ENCODE measurements at places on chromosomes 4 and X.
A peak's percentile ranks its signal among the peaks of the same experiment; 100 is the strongest.

DNA sequence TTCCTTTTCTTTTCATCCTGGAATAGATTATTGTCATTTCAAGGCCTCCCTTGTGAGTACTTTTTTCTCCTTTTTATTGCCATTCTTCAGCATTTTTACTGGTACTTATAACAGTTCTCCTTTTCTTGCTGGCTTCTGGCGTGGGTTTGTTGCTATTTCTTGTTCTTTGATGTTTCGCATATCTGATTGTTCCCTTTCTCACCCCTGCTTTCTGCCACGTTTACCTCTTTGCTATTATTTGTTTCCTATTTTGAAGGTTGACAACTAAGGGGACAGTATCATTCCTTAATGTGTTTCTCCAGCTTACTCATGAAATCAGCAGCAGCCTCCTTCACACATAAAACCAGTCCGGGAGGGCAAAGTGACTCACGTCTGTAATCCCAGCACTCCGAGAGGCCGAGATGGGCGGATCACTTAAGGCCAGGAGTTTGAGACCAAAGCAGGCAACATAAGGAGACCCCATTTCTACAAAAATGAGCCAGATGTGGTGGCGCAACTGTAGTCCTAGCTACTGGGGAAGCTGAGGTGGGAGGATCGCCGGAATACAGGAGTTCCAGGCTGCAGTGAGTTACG is 72.6 kb downstream of the DMD start:
- no peak for DNase-seq

GRCh38 chr4:56468097-56468422 is 643 bp downstream of the SRP72 start:
- peak; percentile 34 for DNase-seq

DNA sequence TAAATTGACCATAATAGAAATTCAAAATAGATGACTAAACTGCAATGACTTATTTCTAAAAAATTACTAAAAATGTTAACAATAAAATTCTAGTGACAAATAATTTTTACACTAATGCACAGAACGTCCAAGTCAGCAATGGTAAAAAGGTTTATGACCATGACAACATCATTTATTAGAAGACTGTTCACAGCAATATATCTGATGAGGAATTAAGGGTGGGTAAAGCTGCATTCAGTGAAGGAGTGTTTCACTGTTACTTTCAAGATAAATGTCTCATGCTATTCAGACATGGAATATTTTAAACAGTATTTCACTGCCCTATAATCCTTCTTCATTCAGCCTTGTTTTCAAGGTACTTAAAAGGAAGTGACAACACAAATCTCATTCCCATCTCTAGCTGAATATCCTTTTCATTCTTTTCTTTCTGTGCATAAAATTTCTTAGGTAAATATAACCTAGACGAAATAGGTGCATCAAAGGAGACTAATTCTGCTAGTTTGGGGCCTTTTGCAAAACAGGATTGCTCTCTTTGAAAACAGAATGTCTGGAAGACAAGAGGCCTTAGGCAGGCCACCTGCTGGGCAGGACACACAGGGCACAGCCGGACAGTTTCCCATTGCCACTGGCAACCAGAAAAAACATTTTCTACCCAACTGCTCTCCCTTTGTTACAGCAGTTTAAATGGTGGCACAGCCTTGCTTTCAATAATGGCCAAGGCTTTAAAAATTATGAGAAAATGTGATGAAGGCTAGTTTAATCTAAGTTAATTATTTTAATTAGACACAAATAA is 600.3 kb downstream of the SPRY1 start:
- no peak for DNase-seq

DNA sequence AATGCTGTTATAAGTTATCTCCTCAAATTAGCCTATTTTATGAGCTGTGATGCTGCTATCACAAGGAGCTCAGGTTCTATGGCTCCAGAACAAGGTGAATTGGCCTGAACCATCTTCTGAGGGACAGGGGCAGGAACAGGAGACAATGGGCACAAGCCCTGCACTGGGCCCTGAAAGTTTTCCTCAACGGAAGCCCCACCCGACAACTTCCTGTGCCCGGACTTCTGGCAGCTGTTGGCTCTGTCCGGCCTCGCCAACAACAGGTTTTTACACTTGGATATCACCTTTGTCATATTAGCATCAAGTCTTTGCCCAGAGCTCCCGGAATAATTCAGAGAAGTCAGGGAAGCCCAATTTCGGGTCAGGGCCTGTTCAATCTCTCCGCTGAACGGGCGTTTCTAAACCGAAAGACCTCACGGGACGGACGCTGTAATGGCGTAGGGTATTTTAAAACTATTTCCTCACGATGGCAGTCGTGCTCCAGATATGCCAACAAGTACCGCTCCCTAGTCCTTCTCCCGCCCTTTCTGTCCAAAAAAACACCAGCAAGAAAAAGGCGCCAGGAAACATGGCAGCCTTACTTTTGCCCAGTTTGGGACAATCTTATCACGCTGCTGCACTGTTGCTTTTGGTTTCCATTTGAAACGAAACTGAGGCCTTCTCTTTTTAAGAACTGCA is 201.0 kb upstream of the STK26 start:
- no peak for DNase-seq

DNA sequence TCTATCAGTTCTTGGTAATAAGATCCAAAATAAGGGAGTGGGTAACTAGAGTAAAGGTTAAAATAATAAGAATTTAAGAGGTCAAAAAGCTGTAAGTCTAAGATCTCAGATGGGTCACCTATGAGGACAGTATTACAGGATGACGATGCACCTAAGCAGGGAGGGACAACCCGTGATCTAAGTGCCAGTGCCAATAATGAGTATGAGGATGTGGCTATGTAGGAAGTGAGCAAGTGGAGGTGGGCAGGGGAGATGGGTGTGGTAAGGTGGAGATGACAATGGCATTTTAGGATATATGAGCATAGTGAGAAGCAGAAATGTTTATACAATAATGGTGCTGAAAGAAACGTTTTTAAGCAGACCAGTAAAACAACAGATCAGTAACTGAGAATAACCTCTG is 19.3 kb downstream of the CCDC158 start:
- no peak for DNase-seq

- DNase-seq = no peak
Measured at GRCh38 chr4:41423117-41423516, 114.8 kb upstream of the LIMCH1 start.

GRCh38 chr4:3518511-3518880 is 13.7 kb downstream of the LRPAP1 start:
- DNase-seq = no peak

DNA sequence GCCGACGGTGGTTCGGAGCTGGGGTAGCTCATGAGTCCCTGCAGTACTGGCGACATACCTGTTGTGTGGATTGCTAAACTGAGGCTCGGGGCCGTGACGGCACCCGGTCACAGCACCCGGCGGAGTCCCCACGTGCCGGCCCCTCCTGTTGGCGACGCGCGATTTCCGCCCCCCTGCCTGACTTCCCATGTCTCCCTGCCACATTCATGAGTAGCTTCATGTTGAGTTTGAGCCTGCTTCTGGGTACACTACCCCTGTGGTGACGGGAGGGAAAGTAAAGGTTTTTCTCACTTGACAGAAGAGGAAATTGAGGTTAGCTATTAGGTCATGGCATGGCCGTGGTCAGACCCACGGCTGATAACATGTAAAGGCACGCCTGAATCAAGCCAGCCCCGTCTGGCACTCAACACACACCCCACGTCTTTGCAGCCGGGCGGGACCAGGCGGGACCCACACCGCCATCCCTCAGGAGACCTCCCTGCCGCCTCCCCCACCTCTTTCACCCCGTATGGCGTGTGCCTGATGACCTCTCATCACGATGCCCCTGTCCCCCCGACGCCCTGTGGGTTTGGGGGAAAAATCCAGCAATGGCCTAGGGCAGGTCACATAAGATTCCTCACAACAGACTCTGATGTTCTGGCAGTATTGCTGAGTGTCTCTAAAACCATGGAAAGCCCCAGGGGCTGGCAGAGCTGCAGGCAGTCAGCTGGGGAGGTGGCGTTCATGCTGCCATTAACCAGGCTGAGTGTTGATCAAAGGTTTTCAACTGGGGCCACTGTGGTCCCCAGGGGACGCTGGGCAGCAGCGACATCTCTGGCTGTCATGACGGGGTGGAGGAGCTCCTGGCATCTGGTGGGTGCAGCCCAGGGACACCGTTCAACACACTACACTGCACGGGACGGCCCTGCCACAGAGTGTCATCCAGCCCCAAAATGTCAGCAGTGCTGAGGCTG is 29.2 kb downstream of the P2RY8 start:
- DNase-seq = no peak

DNA sequence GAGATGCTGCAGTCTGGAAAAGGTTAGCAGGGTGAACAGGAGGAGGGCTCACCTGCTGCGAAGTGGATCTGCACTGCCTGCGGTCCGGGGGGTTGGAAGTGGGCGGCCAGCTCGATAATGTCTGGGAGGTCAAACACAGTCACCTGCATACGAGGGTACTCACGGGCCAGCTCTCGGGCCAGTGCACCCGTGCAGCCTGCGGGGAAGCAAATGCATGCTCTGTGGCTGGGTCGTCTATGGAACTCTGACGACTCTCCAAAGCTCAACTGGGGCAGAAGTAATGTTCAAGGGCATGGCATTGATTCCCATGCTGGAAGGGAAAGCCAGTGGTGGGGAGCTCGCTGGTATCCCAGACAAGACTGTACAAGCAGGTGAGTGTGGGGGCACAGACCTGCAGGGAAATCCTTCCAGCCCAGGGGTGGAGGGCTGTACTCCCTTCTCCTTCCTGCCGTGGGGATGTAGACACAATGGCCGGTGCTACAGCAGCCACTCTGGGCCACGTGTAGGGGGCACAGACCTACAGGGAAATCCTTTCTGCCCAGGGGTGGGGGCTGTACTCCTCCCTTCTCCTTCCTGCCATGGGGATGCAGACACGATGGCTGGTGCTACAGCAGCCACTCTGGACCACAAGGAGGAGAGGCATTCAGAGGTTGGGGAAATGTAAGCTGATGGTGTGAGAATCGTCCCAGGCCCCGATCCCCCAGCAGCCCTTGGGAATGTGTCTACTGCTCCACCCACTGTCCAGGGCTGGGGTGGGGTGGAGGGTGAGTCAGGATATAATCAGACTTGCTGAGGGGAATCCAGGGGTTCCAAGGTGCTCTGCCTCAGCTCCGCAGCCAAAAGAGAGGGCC is 26.2 kb upstream of the SLC25A6 start:
- DNase-seq = no peak
